Neural progenitor cell (in vitro differentiated cells): ENCODE measurements at places on chromosomes 7 and 10.

DNA sequence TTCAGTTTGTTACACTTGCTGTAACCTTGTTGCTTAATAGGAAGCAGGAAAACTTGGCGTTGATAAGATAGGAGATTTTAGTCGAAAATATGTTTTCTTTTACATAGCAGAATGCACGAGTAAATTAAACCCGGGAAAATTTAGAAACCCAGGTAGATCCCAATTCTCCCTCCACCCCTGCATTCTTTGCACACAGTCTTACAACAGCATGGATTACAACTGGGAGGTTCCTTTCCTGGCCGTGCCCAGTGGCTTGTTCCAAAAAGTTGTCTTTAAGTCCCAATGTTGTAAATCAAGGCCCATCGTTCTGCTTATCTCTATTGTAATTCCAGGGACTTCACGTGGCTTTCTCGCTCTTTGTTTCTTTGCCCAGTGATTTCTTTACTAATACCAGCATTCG, 1.1 kb upstream of the DPY19L1 start:
- DNase-seq = peak; percentile 39

GRCh38 chr10:63125459-63125858, 7.7 kb upstream of the NRBF2 start:
- DNase-seq = no peak

DNA sequence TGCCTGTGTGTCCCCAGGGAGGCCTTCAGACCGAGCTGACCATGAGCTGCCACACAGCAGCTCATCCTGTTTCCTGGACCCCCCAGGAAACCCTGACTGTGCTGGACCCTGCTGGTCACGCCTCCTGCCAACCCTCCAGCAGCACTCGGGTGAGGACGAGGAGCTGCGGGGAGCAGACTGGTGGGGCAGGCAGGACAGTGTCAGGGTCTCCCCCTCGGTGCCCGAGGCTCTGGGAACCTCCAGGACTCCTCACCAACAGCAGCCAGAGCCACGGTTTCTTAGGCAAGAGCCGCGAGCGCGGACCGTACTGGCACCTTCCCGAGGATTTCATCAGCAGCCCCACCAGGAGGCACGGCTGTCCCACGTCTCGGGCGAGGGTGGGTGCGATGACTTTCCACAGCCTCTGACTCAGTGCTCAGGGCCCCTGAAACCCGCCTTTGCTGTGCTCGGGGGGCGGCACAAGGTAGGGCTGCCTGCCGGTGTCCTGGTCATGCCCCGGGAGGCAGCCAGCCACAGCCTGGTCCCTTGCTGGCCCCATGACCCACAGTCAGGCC, 186.9 kb downstream of the ELFN1 start:
- no peak for DNase-seq

- no peak for DNase-seq
Observed at GRCh38 chr7:108311446-108312168, 144.6 kb downstream of the NRCAM start.

DNA sequence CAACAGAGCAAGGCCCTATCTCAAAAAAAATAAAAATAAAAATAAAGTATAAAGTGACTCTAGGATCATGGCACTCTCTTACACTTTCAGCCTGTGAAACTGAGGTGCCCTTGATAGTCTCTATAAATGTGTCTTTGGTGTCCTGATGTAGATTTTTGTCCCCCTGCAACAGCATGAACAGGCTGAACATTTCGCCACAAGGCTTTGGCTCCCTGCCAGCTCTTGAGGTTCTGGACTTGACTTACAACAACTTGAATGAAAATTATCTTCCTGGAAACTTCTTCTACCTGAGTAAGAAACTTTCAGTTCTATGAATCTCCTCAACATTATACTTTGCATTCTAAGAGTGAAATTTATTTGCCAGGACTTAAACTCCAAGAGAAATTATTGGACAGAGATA, 48.1 kb upstream of the BMS1 start:
- DNase-seq = no peak

- no peak for DNase-seq
Observed at GRCh38 chr10:24907956-24908355, 44.5 kb downstream of the PRTFDC1 start.
